Stimulated activated CD8-positive, alpha-beta memory T cell treated with anti-CD3 and anti-CD28 coated beads, Interleukin-15, amount 100 ng/mL, for 48 hours (primary cell): ENCODE measurements at places on chromosomes 11 and 22.

GRCh38 chr22:43883012-43883661 lies 8.7 kb downstream of the PNPLA5 start:
- peak; percentile 15 for DNase-seq

GRCh38 chr11:63765688-63766241 lies 2.8 kb downstream of the ZFTA start:
- DNase-seq: no peak

GRCh38 chr11:58057481-58057880 lies 26.7 kb downstream of the OR6Q1 start:
- no peak for DNase-seq

GRCh38 chr11:97656356-97656755 lies 1266.5 kb downstream of the JRKL start:
- no peak for DNase-seq

DNA sequence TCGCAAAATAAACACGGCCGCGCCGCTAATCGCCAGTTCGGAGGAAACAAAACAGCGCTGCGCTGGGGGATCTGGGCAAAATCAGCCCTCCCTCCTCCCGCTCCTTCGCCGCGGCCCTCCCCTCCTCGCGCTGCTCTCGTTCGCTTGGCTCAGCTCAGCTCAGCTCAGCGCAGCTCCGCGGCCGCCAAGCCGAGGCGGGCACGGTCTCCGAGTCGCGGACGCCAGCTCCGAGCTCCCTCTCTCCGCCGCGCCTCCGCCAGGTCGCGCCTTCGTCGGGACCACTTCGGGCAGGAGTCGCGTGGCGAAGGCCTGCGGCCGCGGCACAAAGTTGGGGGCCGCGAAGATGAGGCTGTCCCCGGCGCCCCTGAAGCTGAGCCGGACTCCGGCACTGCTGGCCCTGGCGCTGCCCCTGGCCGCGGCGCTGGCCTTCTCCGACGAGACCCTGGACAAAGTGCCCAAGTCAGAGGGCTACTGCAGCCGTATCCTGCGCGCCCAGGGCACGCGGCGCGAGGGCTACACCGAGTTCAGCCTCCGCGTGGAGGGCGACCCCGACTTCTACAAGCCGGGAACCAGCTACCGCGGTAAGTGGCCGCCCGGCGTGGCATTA lies at the start of gene SPON1:
TSS of gene SPON1 (plus strand) at position 162 of the 607 bp plus-strand sequence. CDS start at position 344, 182 bp downstream.
- DNase-seq: peak; percentile 22

GRCh38 chr22:36331306-36331911 lies 56.4 kb downstream of the MYH9 start:
- DNase-seq: peak; percentile 78

GRCh38 chr11:120061761-120062560 lies 76.0 kb downstream of the TRIM29 start:
- no peak for DNase-seq

DNA sequence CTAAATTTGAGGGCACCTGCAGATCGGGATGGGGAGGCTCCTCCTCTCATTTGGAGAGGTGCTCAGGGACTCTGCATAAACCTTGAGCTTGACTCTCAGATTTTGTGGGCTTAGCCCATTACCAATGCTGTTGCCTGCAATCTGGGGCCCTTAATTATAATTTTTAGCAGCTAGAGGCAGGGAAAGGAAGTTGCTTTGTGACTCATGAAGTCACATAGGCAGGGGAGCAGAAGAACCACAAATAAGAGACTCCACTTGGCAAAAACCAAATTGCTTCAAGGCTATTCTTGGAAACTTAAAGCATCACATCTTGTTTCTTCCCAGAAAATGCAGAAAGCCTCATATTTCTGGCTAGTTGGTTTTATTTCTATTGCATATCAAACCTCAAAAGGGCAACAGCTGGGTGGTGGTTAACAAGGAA lies 46.9 kb downstream of the MICAL2 start:
- DNase-seq: no peak

GRCh38 chr11:35214792-35215193 lies 75.8 kb downstream of the CD44 start:
- peak; percentile 36 for DNase-seq

DNA sequence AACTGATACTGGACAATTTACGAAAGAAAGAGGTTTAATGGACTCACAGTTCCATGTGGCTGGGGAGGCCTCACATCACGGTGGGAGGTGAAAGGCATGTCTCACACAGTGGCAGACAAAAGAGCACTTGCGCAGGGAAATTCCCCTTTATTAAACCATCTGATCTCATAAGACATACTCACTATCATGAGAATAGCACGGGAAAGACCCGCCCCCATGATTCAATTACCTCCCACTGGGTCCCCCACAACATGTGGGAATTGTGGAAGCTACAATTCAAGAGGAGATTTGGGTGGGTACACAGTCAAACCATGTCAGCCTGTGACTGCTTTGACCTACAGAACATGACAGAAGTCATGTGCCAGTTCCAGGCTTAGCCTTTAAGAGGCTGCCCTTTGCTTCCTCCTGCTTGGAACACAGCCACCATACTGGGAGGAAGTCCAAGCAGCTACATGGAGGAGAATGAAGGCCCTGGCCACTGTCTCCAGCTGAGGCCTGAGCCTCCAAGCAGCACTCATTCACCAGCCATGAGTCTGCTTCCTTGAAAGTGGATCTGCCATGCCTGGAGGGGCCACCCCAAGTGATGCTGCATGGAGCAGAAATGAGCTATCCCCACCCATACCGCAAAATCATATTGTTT lies 10.9 kb upstream of the GAL start:
- DNase-seq: no peak

- no peak for DNase-seq
Measured at GRCh38 chr11:122649116-122649515, 6.4 kb upstream of the UBASH3B start.

DNA sequence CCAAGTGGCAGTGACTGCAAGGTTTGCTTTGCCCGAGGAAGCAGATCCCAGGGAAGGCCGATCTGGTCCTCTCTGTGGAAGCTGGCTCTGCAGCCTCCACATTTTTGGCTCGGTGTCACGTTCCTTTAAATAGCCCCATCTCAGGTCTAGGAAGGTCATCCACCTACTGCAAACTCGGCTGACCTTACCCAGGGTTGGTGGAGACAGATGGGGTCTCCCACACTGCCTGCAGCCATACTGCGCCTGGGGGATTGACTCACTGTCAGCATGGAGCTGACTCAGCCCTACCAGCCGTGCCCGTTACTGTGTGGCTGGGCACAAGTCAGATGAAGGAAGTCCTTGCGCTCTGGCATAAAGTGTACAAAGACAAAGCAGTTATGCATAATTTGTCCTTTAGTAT lies 16.9 kb downstream of the CDPF1 start:
- DNase-seq: no peak

- DNase-seq: no peak
Measured at GRCh38 chr11:82714346-82715174, 19.1 kb downstream of the FAM181B start.

GRCh38 chr11:92410526-92410925 lies 185.9 kb downstream of the FAT3 start:
- no peak for DNase-seq

DNA sequence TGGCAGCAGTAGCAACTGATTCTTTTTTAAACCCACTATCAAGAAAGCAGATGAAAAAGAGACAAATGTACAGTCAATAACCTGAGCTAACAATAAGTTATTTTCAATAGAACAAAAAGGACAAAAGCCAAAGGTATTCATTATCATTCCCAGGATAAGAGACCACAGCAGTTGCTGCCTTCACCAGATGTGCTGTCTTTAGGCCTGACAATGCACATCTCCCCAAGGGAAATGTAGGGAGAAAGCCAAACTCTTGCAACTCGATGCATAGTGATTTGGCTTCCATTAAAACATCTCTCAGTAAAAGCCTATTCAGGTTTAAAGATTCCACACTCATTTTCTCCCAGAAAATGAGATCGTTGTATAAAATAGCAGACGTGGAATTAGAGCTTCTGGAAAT lies 210.7 kb downstream of the METTL15 start:
- no peak for DNase-seq

GRCh38 chr22:45740236-45740635 lies 68.6 kb downstream of the ATXN10 start:
- no peak for DNase-seq

GRCh38 chr11:3882655-3883054 lies 27.2 kb downstream of the STIM1 start:
- no peak for DNase-seq

DNA sequence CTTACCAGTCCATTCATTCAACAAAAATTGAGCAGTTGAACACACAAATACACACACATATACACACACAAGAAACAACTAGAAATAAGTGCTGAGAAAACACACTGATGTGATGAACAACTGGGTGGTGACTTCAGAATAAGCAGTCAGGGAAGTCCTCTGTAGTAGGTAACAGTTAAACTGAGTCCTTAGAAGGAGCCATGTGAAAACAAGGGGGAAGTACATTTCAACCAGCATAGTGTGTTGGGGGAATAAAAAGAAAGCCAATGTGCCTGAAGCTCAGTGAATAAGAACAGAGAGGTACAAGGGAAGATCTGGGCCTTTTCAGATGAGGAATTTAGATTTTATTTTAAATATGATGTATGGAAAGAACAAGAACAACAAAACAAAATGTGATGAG lies 6.8 kb upstream of the TMEM123 start:
- DNase-seq: no peak

DNA sequence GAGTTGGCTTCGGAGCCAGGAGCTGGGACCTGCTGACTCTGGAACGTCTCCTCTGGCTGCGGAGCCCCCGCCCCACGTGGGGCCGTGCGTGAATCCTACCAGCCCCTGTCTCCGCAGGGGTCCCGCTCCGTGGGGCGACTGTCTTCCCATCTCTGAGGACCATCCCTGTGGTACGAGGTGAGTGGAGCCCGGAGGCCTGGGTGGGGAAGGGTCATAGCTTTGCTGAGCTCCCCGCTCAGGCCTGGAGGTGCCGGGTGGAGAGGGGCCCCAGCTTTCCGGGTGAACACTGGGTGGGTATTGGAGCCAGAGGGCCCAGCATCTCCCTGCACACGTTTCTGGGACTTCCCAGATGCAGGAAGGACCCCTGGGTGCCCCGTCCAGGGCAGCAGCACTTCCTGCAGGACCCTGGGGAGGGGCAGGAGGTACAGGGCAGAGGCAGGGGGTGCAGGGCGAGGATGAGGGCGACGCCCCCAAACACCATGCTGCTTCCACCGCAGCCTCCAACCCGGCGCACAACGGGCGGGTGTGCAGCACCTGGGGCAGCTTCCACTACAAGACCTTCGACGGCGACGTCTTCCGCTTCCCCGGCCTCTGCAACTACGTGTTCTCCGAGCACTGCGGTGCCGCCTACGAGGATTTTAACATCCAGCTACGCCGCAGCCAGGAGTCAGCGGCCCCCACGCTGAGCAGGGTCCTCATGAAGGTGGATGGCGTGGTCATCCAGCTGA lies 3.8 kb downstream of the MUC5AC start:
- DNase-seq: no peak

GRCh38 chr11:2521081-2521732 lies 76.4 kb downstream of the KCNQ1 start:
- DNase-seq: no peak

GRCh38 chr11:31237819-31238760 lies 131.4 kb downstream of the DCDC1 start:
- DNase-seq: no peak

DNA sequence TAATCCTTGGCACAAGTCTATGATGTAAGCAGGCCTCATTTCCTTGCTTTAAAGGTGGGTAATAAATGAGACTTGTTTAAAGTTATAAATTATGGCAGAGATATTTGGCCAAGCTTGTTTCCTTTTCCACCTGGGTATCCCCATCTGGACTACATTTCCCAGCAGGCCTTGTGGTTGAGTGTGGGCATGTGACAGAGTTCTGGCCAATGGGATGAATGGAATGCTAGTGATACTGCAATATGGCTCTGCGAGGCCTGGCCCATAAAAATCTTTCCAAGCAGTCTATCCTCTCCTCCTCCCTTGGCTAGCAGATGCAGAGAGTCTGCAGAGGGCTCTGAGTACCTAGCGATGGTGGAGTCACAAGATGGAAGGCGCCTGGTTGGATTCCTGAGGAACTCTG lies 102.5 kb downstream of the TIMP3 start:
- DNase-seq: no peak

- DNase-seq: no peak
Measured at GRCh38 chr11:129973068-129973467, 29.6 kb downstream of the PRDM10 start.

- DNase-seq: no peak
Measured at GRCh38 chr11:45411228-45411946, 125.2 kb upstream of the SYT13 start.

DNA sequence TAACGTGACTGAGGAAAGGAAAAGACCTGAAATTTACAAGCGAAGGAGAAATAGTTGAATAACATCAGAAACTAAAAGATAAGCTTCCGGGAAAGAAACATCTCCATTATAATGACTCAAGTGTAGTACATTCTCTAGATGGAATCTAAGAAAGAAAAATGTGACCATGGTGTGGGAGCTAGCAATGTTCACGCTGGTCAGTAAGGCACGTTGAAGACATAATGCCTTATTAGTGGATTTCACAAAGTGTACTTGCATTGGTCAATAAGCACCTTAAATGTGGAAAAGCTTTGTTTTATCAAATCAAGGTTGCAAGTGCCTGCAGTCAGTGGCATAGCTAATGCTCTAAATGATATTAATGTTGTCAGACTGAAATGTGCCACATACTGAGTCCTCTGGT lies 2.8 kb upstream of the LARGE1 start:
- no peak for DNase-seq

GRCh38 chr11:61948505-61948904 lies 1.6 kb upstream of the BEST1 start:
- no peak for DNase-seq

GRCh38 chr11:124078591-124078990 lies 36.7 kb upstream of the VWA5A start:
- no peak for DNase-seq

- DNase-seq: no peak
Measured at GRCh38 chr11:64564419-64564818, 26.6 kb upstream of the SLC22A12 start.

GRCh38 chr11:113345978-113346377 lies 31.6 kb downstream of the TTC12 start:
- DNase-seq: no peak

DNA sequence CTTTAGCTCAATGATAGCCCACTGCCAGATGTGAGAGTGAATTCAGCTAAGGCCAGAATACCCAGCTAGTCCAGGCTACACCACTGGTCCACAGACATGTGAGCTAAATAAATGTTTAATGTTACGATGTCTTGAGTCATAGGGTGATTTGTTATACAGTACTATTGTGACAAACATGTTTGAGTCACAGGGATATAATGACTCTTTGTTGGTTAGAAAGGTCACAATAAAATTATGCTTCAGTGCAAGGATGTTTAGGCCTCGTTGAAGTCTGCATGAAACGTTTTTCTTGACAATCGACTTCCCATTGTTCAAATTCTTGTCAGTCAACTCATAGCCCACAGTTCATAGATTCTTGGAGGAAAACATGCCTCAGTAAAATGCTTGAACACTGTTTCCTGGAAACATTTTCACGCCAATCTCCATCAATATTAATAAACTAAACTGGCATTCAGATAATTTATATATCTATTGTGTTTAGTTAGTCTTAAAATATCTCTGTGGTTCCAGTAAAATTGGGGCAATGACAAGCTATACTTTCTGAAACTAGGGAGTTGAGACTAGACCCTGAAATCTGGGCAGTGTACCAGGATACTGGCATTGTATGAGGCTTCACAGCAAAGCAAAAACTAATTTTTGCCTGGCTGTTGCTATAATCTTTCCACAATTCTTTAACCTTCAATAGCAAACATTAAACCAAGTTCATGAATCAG lies 650.8 kb upstream of the KIRREL3 start:
- no peak for DNase-seq

GRCh38 chr11:105861225-105861624 lies 160.8 kb downstream of the MSANTD4 start:
- DNase-seq: no peak
